HepG2 (cell line): ENCODE measurements at places on chromosomes 6 and 20.

- H3K4me1 ChIP-seq = no peaks in the 10 kb centered on the region
- DNase-seq = peak; percentile 79
- H3K27me3 ChIP-seq = no peaks in the 10 kb centered on the region
- no peak overlapping the region for H3K4me3 ChIP-seq
- H3K27ac ChIP-seq = no peak overlapping the region
- H3K36me3 ChIP-seq = no peaks in the 10 kb centered on the region; the same call in 2 of the 3 replicates
Observed at GRCh38 chr6:106608080-106608668, 21.1 kb downstream of the RTN4IP1 start.

DNA sequence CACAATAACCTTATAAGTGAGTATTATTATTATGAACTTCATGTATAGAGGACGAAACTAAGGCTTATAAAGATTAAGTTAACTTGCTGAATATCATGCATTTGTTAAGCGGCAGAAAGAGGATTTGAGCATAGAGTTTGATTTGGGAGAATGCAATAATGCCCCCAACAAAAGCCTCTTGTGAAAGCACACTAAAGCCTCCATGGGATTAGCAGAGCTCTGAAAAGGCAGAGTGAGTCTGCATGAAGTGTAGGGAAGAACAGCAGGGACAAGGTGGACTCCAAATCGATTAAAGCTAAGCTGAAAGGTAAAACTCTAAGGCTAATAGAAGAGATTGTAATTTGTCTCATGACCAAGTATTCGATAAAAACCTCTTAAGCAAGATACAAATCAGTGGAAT is 100.3 kb downstream of the SH3BGRL2 start:
- no peak overlapping the region for H3K27ac ChIP-seq
- H3K27me3 ChIP-seq = peaks cover 11% of the 10 kb centered on the region; the same call in 2 of the 3 replicates
- no peaks in the 10 kb centered on the region for H3K36me3 ChIP-seq
- DNase-seq = no peak
- H3K4me1 ChIP-seq = no peaks in the 10 kb centered on the region
- no peak overlapping the region for H3K4me3 ChIP-seq

GRCh38 chr20:3209946-3210317 is 634 bp downstream of the ITPA start:
- peaks cover 16% of the 10 kb centered on the region for H3K36me3 ChIP-seq
- DNase-seq = no peak
- H3K4me3 ChIP-seq = peak overlapping the region; percentile 99
- peaks cover 6% of the 10 kb centered on the region; the same call in 1 of the 3 replicates for H3K27me3 ChIP-seq
- H3K4me1 ChIP-seq = peaks cover 38% of the 10 kb centered on the region

DNA sequence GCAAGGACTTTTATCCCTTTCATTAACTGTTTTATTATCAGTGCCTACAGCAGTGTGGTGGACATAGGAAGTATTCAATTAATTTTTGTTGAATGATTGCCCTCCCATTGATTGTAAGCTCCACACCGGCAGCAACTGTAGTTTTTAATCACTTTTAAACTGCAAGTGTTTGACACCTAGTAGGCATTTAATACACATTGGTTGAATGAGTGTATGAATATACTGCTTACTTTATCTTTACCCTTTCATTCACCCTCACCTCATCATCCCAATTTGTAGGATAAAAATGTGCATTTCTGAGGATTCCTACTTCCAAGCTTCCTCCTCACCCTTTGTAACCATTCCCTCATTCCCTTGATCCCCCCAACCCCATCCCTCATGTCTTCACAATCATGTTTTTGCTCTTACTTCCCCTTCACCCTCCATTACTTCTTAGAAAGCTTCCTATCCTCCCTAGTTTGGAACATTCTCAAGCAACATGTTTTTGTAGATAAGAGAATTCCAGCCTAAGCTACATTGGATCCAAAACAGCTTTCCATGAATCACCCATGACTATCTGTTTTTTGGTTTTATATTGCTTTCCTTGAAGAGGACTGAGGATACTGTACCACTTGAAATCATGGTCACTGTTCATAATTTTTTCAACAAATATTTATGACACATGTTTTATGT is 955 bp upstream of the SLC26A8 start:
- H3K27me3 ChIP-seq = no peaks in the 10 kb centered on the region; the same call in 2 of the 3 replicates
- peaks cover 25% of the 10 kb centered on the region for H3K4me1 ChIP-seq
- no peak for DNase-seq
- no peak overlapping the region for H3K27ac ChIP-seq
- H3K4me3 ChIP-seq = no peak overlapping the region
- H3K36me3 ChIP-seq = no peaks in the 10 kb centered on the region

GRCh38 chr6:166627875-166628801 is 1.1 kb upstream of the RPS6KA2 start:
- no peaks in the 10 kb centered on the region for H3K36me3 ChIP-seq
- DNase-seq = peak; percentile 25
- H3K4me3 ChIP-seq = peak overlapping the region; percentile 59
- H3K27ac ChIP-seq = no peak overlapping the region

DNA sequence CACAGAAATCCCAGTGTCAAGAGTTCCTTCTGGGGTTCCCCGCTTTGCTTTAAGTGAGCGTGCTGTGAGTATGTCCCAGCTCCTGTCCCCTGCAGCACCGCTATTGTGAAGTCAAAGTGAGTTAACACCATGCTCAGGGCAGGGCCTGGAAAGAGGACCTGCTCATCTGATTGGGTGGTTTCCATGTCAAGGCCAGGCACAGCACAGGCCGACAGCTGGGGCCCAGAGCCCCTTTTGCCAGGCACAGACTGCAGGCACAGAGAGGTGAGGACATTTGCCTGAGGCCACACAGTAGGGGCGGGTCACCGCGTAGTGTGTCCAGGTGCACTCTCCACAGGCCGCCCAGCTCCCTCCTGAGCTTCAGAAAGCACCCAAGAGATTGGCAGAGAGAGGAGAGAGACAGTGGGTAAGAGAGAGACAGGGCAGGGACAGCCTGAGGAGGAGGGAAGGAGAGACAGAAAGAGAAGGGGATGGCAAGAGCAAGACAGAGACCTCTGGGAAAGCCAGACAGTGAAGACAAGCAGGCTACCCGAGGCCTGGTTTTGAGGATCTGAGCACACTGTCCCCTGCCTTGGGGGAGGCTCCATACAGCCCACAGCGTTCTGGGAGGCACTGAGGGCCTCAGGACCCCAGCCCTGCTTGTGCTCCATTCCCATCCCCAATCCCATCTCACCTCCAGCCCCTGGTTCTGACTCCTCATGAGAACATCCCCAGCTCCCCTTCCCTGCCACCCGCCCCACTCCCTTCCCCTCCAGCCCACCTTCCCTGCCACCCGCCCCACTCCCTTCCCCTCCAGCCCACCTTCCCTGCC is 6.5 kb upstream of the BPIFB1 start:
- H3K36me3 ChIP-seq = no peaks in the 10 kb centered on the region
- H3K4me1 ChIP-seq = peaks cover 89% of the 10 kb centered on the region
- H3K27ac ChIP-seq = no peak overlapping the region
- H3K4me3 ChIP-seq = no peak overlapping the region
- H3K27me3 ChIP-seq = no peaks in the 10 kb centered on the region

- H3K4me1 ChIP-seq = no peaks in the 10 kb centered on the region
- H3K27ac ChIP-seq = no peak overlapping the region
- no peaks in the 10 kb centered on the region for H3K27me3 ChIP-seq
- DNase-seq = no peak
Observed at GRCh38 chr6:22545051-22545450, 24.3 kb upstream of the HDGFL1 start.

DNA sequence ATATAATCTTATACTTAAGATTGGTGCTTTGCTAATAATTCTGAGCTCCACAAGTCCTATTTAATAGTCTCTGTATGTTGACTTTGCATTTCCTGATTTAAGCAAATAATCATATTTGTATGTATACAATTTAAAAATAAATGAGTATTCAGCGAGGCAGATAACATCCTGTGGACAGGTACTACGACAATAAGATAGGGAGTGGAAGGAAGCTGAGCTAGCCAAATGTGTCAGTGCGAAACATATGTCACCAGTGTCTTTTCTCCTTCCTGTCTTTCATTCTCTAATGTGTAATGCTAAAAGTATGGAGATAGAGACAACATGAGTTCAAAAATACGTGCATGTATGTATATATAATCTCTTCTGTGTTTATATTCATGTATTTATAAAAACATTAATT is 359.6 kb upstream of the KCNQ5 start:
- no peaks in the 10 kb centered on the region for H3K27me3 ChIP-seq
- DNase-seq = no peak
- H3K36me3 ChIP-seq = no peaks in the 10 kb centered on the region
- H3K27ac ChIP-seq = no peak overlapping the region
- no peaks in the 10 kb centered on the region for H3K4me1 ChIP-seq

GRCh38 chr6:139701695-139702094 is 327.2 kb upstream of the CITED2 start:
- no peaks in the 10 kb centered on the region for H3K27me3 ChIP-seq
- H3K36me3 ChIP-seq = no peaks in the 10 kb centered on the region
- no peaks in the 10 kb centered on the region for H3K4me1 ChIP-seq

GRCh38 chr20:46809706-46810360 is 84.8 kb upstream of the EYA2 start:
- no peaks in the 10 kb centered on the region for H3K36me3 ChIP-seq
- H3K4me3 ChIP-seq = no peak overlapping the region
- no peak for DNase-seq
- H3K27ac ChIP-seq = no peak overlapping the region
- no peaks in the 10 kb centered on the region; the same call in 1 of the 2 replicates for H3K27me3 ChIP-seq

- no peaks in the 10 kb centered on the region for H3K27me3 ChIP-seq
- no peaks in the 10 kb centered on the region for H3K4me1 ChIP-seq
- H3K36me3 ChIP-seq = no peaks in the 10 kb centered on the region
- DNase-seq = no peak
- H3K4me3 ChIP-seq = no peak overlapping the region
- H3K27ac ChIP-seq = no peak overlapping the region
Observed at GRCh38 chr6:141658696-141659095, 474.0 kb upstream of the GJE1 start.

DNA sequence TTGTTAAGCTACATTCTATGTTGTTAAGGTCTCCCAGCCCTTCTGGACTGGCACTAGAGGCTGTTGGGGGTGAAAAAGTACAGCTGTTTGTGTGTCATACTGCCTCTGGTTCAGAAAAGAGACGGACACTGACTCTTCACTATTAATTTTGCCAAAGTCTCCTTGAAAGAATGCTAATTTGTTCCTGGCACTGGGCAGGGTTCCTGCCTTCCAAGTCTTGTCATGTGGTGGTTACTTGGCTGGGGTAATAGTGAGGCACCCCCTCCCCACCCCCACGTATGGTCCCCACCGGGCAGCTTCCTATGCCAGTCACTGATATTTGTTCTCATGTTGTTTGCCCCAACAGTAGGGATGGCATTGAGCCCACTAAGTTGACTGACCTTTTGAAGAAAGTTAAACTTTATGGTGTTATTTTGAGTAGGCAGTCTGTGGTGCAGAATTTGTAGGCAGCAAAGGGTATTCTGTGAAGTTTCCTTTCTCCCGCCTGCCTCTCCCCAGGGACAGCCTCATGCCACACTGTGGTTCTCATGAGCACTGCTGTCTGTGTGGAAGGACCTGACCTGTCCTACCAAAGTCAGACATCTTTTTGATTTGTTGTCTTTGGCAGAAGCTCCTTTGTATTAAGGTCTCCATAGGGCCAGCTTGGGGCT is 8.7 kb downstream of the CDS2 start:
- peaks cover 20% of the 10 kb centered on the region for H3K4me1 ChIP-seq
- no peak overlapping the region for H3K4me3 ChIP-seq
- no peaks in the 10 kb centered on the region for H3K27me3 ChIP-seq
- H3K27ac ChIP-seq = no peak overlapping the region
